ENCODE measurements at places on chromosomes 16 and 17. TPM values are rescaled to one million over a fixed set of nuclear protein-coding genes. Genes with fewer than 3 reads are reported as not detected.

NLGN2 gene
- 4.8 TPM for total RNA-seq

DNA sequence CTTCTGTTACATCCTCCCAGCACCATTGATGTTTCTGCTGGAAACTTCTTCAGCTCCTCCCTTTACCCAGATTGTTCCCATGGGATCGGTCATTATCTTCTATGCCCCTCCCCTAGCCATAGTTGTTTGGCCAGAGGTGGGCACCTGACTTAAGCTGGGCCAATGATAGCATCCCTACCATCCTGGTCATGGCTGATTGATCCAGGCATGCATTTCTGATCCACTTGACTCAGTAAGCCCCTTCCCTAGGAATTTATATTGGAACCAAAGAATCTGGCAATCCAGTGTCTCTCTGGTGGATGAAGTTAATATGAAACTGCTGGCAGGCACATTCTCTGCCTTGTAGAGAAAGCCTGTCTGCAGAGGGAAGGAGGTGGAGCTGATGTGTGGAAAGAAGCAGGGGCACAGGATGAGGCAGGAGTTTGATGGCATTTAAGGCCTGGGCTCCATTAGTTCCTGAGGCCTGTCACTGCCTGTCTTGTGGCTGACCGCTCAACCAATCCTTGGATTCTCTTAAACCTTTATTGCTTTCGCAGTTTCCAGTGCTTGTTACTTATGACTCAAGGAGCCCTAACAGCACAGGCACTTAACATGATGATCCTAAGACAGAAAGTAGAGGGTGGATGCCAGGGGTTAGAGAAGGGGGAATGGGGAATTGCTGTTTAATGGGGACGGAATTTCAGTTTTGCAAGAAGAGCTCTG, 152.4 kb downstream of the ABCC12 start:
- peak; percentile 96 for DNase-seq

DNA sequence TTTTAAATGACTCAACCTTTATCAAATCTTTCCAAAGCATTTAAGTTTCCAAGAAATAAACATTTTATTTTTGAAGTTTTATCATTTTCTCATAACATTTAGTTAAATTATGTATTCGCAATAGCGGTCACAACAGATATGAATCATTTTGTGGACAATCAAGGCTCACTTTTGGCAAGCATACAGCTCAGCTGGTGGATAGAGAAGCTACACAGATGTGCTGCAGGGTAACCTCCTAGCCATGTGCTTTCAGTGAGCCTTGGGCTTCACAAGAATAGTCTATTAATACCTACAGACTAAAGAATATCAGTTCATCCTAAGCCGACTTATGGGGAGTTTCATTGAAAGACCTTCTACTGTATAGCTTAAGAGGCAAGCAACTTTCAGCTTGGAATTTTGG, 144.8 kb downstream of the MRTFB start:
- DNase-seq: no peak

- DNase-seq: no peak
Observed at GRCh38 chr17:2936771-2937321, 126.6 kb downstream of the OR1D5 start.

DNA sequence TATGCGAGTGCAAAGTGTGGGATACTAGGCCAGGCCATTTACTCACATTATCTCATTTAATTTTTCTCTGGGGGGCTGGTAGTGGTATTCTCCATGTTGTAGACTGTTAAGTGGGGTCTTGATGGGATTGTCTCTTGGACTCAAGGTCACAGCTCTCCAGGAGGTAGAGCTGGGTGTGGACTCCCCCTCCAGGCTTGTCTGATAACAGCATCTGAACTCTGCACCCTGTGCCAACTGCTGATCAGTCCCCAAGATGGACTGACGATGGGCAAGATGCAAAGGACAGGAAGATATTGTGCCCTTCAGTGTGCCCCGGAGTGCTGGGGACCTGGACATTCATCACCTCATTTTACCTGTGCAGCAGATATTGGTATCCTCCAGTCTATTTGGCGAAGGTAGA, 147.8 kb downstream of the MSI2 start:
- DNase-seq: no peak

DNA sequence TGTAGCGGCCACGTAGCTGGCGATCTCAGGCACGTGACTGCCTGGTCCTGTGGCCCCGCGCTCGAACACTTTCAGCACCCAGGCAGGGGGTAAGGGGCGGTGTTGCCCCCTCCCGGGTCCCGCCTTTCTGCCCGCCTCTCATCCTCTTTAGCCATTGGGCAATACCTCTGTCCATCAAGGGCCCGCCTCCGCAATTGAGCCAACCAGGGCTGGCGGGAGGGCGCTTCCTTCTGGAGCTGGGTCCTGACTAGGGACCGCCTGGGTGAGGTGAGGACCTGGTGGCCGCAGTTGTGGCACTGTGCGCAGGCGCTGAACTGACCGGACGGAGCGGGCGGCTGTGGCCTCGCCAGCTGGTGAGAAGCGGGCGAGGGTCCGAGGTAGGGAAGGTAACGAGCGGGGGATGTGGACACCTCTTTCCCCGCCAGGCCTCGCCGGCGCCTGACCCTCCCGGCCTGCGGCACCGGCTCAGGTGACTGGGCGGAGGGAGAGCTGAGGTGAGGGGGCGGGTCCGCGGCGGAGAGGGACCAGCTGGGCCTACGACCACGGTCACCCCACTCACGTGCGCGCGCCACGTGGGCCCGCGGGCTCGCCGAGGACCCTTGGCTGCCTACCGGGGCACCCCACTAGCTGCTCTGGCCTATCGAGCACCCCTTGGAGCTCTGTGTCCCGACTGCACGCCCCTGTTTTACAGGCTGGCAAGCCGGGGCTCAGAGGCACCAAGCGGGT, at the start of gene PDP2:
PDP2 (plus strand) TSS at position 228 of the 726 bp plus-strand sequence. CDS start 3,770 bp downstream, outside the sequence.
- peak; percentile 91 for DNase-seq

IL34 gene
- total RNA-seq: 0.69 TPM

- DNase-seq: no peak
Observed at GRCh38 chr17:37742762-37743611, 1.9 kb downstream of the HNF1B start.

GRCh38 chr17:31499771-31500554, 108.5 kb downstream of the RAB11FIP4 start:
- DNase-seq: peak; percentile 87

CRHR1 gene
- not detected for total RNA-seq

GRCh38 chr16:55697867-55698266, 42.1 kb downstream of the SLC6A2 start:
- no peak for DNase-seq

SCIMP gene
- not detected for total RNA-seq

CARD14 gene
- total RNA-seq: 3.0 TPM

KRTAP9-2 gene
- total RNA-seq: not detected

DNA sequence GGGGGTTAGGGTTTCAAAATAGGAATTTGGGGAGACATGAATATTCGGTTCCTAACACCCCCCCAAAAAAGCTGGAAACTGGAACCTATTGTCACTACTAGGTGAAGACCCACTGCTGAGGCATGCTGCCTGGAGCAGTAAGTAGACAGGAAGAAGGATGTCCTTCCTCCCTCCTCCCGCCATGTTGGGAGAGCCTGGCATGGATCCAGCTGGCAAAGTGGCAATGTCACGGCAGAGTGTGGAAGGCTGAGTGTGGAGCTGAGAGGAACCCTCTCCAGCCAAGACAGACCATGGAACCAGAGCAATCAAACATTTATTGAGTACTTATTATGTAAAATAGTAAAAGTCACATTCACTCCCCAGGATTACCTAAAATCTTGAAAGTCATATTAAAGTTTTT, 49.0 kb downstream of the CCDC182 start:
- DNase-seq: no peak

GRCh38 chr16:8861563-8862308, 7.1 kb downstream of the CARHSP1 start:
- no peak for DNase-seq

GRCh38 chr16:87431926-87432325, 39.8 kb downstream of the MAP1LC3B start:
- peak; percentile 52 for DNase-seq

GRCh38 chr16:14502932-14503741, 126.9 kb downstream of the PARN start:
- peak; percentile 95 for DNase-seq

- peak; percentile 58 for DNase-seq
Observed at GRCh38 chr16:11138022-11138768, 117.8 kb downstream of the SOCS1 start.

DNA sequence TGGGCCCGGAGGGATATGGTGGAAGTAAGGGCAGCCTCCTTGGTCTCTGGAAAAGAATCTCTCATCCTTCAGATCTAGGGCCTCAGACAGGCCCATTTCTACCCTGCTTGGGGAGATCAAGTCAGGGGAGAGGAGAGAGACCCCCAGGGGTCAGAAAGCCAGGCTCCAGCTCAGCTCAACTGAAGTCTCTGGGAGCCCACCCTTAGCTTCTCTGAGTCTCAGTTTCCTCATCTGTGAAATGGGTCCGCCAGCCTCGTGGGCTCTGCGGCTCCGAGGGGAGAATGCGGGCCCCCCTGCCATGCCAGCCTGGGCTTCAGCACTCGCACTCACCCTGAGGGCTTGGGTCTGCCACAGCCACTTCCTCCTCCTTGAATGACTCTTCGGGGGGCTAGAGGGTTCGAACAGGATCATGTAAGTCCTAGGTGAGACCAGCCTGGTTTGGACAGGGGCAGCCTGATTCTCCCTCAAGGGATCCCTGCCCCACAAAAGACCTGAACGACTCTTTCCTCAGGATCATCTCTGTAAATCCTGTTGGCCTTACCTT, 6.7 kb downstream of the CNGB1 start:
- DNase-seq: no peak

PPY gene
- total RNA-seq: not detected

PYY gene
- total RNA-seq: not detected

MARCHF10 gene
- under 0.01 TPM for total RNA-seq

DNA sequence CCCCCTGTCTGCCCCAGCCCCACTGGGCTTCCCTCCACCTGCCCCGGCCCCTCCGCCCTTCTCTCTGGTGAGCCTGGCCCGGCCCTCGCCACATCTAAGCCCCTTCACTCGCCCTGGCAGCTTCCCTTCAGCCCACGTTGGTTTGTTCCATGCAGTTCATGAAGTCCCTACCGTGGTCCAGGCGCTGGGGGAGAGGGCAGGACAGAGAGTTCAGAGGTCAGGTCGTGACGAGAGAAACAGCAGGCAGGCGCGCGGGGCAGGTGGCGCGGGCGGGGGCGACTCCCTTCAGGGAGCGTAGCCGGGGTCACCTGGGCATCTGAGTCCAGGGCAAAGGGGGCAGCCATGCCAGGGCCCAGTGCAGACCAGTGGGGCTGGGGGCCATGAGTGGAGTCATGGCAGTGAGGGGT, 8.9 kb upstream of the TEDC2 start:
- no peak for DNase-seq

DNA sequence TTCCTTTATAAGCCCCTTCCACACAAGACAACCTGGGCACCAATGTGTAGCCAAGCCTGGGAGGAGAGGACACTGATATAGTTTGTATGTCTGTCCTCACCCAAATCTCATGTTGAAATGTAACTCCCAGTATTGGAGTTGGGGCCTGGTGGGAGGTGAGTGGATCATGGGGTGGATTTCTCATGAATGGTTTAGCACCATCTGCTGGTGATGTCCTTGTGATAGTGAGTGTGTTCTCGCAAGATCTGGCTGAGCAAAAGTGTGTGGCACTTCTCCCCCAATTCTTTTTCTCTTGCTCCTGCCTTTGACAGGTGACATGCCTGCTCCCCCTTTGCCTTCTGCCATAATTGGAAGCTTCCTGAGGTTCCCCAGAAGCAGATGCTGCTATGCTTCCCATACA, 135.8 kb downstream of the USP31 start:
- no peak for DNase-seq

DNA sequence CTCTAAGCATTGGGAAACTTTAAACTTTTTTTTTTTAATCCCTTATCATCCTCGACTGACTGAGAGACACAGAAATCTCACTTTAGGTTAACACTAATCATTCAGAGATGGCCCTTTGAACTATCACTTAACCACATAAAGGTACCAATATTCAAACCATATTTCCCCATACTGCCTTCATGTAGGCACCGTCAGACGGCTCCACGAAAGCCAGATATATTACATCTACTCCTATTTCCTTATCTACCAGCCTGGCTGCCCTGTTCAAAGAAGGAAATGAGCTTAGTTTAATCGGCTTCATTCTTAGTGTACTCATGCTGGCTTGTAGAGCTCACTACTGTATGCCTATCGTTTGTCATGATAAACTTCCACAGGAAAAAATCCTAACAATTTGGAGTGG, 270.9 kb downstream of the CEP112 start:
- DNase-seq: no peak

DNA sequence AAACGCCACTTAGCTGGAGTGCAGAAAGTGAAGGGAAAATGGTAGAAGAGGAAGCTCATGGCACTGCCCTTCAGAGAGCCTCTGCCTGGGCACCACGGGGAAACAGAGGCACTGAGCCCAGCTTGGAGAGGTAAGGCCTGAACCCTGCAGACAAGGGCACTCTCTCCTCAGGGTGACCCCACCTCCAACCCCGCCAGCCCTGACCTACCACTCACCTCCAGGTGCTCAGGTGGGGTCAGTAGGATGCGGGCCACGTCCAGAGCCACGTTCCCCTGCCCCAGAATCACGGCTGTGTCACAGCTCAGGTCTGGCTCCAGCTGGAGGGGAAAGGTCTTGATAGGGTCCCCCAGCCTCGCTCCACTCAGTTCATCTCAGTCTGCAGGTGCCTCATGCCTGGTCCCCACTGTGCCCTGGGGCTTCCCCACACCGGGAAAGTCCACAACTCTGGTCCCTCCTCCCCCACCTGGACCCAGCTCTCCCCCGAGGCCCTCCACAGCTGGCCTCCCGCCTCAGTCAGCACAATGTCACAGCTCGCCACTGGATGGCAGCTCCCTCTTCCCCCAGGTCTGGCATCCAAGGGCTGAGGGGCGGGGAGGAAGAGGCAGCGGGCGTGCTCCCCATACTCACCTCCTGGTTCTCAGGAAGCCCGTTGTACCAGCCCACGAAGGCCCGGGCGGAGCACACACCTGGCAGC, 6.0 kb upstream of the GRIN2C start:
- no peak for DNase-seq

Data from mammary epithelial cell (primary cell).